ENCODE measurements at places on chromosomes 5 and 9. TPM values are rescaled to one million over a fixed set of nuclear protein-coding genes. Genes with fewer than 3 reads are reported as not detected.
A peak's percentile ranks its signal among the peaks of the same experiment; 100 is the strongest.

EFNA5 gene
- total RNA-seq, result 57.5 TPM

SPATA31C1 gene
- 0.29 TPM for total RNA-seq

THBS4 gene
- total RNA-seq, result 17.3 TPM

- H3K4me3 ChIP-seq, result no peak overlapping the region
- H3K4me1 ChIP-seq, result peaks cover 3% of the 10 kb centered on the region
- peaks cover 42% of the 10 kb centered on the region for H3K36me3 ChIP-seq
- H3K27ac ChIP-seq, result no peak overlapping the region
- no peak for DNase-seq
Observed at GRCh38 chr5:57262541-57262940, 88.7 kb downstream of the GPBP1 start.

GRCh38 chr5:141805874-141806595, 72.2 kb downstream of the PCDH1 start:
- no peak overlapping the region for H3K4me3 ChIP-seq
- peaks cover 70% of the 10 kb centered on the region for H3K27me3 ChIP-seq
- no peak for DNase-seq
- no peaks in the 10 kb centered on the region for H3K36me3 ChIP-seq

DNA sequence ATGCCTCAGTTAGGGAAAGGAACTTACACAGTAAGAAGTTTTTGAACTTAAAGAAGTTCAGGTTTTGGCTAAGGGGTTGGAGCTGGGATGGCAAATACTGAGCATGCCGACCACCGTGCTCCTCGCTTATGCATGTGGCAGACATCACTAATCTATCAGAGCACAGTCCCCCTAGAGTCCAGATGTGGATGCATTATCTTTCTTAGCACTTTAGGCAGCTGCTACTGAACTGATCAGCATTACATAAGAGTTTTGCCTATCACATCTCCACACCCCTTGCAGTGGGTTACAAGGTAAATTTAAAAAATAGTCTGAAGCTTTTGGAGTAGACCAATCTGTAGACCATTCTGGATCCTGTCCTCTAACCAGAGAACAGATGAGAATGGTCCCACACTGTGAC, 22.4 kb downstream of the MACIR start:
- H3K27ac ChIP-seq, result no peak overlapping the region
- DNase-seq, result no peak
- H3K36me3 ChIP-seq, result peaks cover 5% of the 10 kb centered on the region
- no peaks in the 10 kb centered on the region for H3K27me3 ChIP-seq
- H3K4me3 ChIP-seq, result no peak overlapping the region

GRCh38 chr9:34454571-34455065, 3.8 kb downstream of the FAM219A start:
- H3K36me3 ChIP-seq, result no peaks in the 10 kb centered on the region
- H3K27ac ChIP-seq, result no peak overlapping the region

GRCh38 chr5:2286250-2286649, 403.5 kb upstream of the IRX4 start:
- no peak for DNase-seq
- H3K27ac ChIP-seq, result no peak overlapping the region
- H3K4me1 ChIP-seq, result no peaks in the 10 kb centered on the region
- H3K4me3 ChIP-seq, result no peak overlapping the region
- no peaks in the 10 kb centered on the region for H3K36me3 ChIP-seq

DNA sequence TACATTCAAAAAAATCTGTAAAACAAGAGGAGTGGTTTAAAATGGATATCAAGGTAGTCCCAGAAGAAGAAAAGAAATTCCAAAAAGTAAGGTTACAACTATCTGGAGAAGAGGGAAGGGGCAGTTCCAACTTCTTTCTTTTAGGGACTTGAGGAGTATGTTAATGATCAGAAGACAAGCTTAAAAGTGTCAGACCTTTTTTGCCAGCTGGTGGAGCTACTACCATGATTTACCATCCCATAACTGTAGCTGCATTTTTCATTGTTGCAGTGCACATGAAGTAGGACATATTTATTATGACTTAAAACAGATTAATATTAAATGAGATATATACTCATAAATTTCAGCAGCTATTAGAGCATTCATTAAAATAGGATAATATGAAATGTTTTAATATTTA, 158.5 kb upstream of the RGS7BP start:
- no peak overlapping the region for H3K27ac ChIP-seq
- no peak overlapping the region for H3K4me3 ChIP-seq
- no peak for DNase-seq
- H3K36me3 ChIP-seq, result no peaks in the 10 kb centered on the region
- H3K4me1 ChIP-seq, result no peaks in the 10 kb centered on the region

GRCh38 chr5:10789726-10790125, 28.7 kb upstream of the DAP start:
- H3K4me3 ChIP-seq, result no peak overlapping the region
- H3K27ac ChIP-seq, result no peak overlapping the region
- H3K36me3 ChIP-seq, result no peaks in the 10 kb centered on the region
- H3K4me1 ChIP-seq, result peaks cover 7% of the 10 kb centered on the region

DNA sequence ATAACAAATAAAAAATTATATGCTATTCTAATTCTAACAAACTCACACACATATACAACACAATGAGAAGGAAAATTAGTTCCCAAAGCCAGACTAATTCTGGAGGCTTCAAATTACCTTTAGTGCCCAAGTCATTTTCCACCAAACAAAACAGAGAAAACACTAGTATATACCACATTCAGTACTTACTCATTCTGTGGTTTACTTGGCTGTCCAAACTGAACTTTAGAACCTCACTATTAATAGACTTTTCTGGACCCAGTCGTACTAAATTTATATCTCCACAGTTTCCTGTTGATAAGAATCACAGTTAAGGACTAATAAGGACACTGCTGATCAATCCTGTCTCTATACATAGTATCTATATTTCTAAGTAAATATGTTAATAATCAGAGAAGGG, 66.4 kb downstream of the SETX start:
- peaks cover 30% of the 10 kb centered on the region for H3K4me1 ChIP-seq
- DNase-seq, result no peak
- no peak overlapping the region for H3K4me3 ChIP-seq
- peak overlapping the region; percentile 95 for H3K27ac ChIP-seq
- no peaks in the 10 kb centered on the region for H3K27me3 ChIP-seq

DNA sequence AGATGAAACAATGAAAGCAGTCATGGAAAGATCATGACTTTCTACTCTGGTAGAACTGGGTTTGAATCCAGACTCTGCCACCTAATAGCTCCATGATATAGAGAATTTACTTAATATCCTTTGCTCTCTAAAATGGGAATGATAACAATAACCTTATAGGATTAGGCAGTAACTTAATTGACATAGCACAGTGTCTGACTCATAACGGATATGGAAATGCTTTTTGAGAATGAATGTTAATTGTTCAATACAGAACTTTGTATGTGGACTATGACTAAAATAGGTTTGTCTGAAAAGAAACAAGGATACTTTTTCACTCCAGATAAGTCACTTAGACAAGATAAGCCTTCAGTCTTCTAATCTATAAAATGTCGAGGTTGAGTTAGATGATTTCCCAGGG, 330.7 kb downstream of the PTPRD start:
- no peaks in the 10 kb centered on the region for H3K27me3 ChIP-seq
- DNase-seq, result no peak
- H3K27ac ChIP-seq, result no peak overlapping the region
- H3K4me3 ChIP-seq, result no peak overlapping the region
- peaks cover 2% of the 10 kb centered on the region for H3K36me3 ChIP-seq

DNA sequence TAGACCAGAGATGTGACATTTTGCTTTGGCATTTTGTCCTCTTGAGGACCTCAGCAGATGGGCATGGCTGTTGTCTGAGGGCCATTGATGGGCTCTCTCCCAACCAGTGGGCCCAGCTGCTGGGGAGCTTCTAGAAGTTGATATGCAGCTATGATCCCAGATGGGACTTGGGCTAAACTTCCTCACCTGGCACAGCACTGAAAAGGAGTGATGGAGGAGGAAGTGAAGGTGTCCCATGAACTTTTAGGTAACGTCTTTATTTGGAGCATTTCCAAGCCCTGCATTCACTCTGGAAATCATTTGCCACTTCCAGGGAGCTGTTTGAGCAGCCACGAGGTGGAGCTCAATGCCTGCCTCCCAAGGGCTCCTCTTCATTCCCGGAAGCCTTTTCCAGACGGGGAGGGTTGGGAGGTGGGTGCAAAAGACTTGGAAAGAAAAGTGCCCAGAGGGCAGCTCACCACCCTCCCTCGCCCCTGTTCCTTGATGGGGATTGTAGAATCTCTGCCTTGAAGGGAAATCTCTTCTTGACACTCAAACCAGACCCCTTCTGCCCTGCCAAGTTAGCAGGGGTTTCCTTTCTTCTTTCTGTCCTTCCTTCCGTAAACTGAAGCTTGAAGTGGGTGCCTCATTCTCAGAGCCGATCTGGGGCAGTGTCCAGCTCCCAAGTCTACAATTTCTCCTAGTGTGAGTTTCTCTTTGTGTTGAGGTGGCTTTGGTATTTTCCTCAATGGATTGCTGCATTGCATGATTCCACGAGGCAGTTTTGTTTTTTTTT, 18.1 kb upstream of the NEUROG1 start:
- peaks cover 1% of the 10 kb centered on the region for H3K4me1 ChIP-seq
- H3K27ac ChIP-seq, result no peak overlapping the region

Measured in mesothelial cell of epicardium (in vitro differentiated cells).